Urothelium cell line (cell line): ENCODE measurements at places on chromosomes 5 and 9.

- no peak for DNase-seq
These were observed 17.8 kb downstream of the RGS3 start for GRCh38 chr9:113481176-113481787.

DNA sequence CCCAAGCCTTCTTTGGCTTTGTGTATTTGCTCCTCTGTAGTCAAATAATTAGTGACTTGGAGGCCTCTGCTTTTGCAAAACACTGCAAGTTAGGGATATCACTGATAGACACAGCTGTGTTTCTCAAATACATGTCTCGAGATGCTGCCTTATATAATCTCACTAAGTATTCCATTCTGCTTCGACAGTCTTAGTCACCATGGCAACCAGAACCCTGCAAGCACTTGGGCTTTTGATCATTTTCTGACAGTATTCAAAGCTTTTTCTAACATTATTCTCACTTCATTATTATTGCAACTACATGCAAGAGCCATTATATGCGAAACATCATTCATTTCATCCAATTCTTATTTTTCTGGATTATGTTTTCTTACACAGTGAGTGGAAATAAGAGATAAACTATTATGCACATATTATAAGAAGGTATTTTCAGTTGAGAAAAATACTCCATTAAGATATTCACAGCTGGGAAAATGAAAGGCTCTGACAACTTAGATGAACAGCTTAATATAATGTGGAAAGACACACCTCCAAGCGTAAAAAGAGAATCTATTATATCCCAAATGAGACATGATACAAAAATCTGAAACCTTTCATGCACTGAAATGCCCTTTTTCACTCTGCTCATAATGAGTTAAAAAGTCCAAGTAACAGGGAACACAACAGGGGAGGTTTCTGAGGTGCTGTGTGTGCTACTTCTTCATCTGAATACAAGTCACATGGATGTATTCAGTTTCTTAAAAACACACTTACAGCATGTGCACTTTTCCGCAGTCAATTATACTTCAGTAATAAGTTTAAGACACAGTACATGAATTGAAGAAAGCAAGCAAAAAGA, 93.9 kb downstream of the SCAI start:
- DNase-seq, result no peak

DNA sequence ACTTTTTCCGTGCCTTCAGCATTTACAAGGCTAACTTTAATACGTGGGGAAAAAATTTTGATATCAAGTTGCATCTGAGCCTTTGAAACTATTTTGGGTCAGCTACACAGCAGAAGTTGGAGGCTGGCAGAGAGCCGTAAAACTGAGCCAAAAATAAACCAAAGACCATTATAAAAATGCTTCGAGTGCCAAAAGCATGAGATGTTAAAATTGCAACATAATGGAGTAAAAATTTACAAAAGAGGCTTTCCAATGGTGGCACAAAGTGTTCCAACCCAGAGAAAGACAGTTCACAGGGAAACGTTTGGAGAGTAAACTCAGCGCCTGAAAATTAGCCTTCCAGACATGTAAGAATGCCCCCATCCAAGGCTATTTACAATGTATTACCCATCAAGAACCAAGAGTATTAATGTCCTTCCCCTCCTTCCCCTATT, 190.3 kb downstream of the TLE1 start:
- DNase-seq, result no peak

GRCh38 chr5:112018846-112019245, 261.9 kb upstream of the NREP start:
- no peak for DNase-seq

DNA sequence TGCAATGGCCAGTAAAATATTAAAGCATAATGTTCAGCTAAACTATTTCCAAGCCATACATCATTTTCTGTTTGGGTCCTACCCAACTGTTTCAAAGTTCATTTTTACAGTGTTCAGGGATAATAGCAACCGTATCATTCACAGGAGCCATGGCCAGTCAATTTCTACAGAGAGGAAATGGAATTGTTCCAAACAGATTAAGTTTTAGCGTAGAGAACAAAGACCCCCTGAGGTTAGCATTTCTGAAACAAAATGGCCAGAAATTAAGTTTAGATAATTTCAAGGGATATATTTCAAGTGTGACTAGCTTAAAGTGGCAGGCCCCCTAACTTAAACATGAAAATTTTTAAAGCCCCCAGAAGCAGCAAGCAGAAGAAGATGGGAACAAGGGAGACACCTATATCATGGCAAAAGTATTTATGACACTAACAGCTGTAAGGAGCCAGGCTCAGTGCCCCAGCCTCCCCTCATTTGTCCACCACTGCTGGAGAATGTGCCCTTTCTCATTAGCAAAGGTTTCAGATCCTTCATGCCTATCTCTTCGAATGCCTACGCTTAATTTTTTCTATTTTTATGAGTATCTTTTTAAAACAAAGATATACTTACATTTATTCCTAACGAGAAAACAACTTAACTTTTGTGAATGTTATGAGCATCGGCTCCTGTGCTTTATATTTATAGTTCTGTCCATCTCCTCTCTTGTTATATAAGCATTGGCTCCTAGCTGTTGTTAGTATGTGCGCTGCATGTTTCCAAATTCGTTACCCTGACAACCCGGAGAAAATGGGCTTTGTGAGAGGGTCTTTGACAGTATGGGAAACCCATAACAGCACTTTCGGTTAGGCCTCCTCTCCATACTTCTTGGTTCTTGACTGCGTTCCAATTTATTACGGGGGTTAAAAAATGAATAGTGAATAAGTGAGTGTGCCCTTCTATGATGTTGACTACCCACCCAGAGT, 116.3 kb downstream of the MED27 start:
- DNase-seq, result no peak

DNA sequence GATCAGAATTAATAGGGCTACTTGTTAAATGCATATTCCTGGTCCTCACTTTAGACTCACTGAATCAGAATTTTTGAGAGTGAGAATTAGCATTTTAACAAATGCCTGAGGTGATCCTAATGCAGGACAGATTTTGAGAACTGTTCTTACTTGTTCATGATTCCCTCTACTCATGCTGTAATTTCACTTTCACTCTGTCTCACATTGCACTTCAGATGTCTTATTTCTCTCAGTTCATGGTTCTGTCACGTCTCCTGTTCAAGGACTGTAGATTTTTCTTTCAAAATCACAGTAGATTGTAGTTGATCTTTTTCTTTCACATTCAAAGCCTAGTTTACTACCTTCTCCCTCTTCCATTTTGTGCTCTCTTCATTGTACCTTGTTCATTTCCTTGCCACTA, 54.3 kb downstream of the ADGRV1 start:
- no peak for DNase-seq
